ENCODE measurements at places on chromosomes 11 and 22. TPM values are rescaled to one million over a fixed set of nuclear protein-coding genes. Genes with fewer than 3 reads are reported as not detected.

- no peak for DNase-seq
- H3K27ac ChIP-seq: no peak overlapping the region
- H3K4me1 ChIP-seq: peaks cover 23% of the 10 kb centered on the region
- peaks cover 3% of the 10 kb centered on the region for H3K27me3 ChIP-seq
- no peak overlapping the region for H3K4me3 ChIP-seq
- H3K36me3 ChIP-seq: no peaks in the 10 kb centered on the region
Measured at GRCh38 chr11:2508793-2509192, 64.0 kb downstream of the KCNQ1 start.

- H3K27me3 ChIP-seq: no peaks in the 10 kb centered on the region
- no peak overlapping the region for H3K4me3 ChIP-seq
- no peaks in the 10 kb centered on the region for H3K36me3 ChIP-seq
- DNase-seq: no peak
- H3K27ac ChIP-seq: no peak overlapping the region
- H3K4me1 ChIP-seq: no peaks in the 10 kb centered on the region
Measured at GRCh38 chr22:27603111-27603799, 198.3 kb downstream of the MN1 start.

GRCh38 chr11:134346101-134346975, 14.6 kb downstream of the GLB1L2 start:
- H3K27ac ChIP-seq: no peak overlapping the region
- peaks cover 2% of the 10 kb centered on the region for H3K27me3 ChIP-seq
- peaks cover 11% of the 10 kb centered on the region for H3K4me1 ChIP-seq
- no peaks in the 10 kb centered on the region for H3K36me3 ChIP-seq

The SIRT3 gene
- 13.1 TPM for total RNA-seq

GRCh38 chr11:36456156-36456555, 53.9 kb downstream of the TRAF6 start:
- H3K4me1 ChIP-seq: peaks cover 42% of the 10 kb centered on the region
- H3K36me3 ChIP-seq: no peaks in the 10 kb centered on the region
- DNase-seq: no peak
- H3K27me3 ChIP-seq: no peaks in the 10 kb centered on the region
- H3K4me3 ChIP-seq: no peak overlapping the region

The ENTHD1 gene
- total RNA-seq: not detected

DNA sequence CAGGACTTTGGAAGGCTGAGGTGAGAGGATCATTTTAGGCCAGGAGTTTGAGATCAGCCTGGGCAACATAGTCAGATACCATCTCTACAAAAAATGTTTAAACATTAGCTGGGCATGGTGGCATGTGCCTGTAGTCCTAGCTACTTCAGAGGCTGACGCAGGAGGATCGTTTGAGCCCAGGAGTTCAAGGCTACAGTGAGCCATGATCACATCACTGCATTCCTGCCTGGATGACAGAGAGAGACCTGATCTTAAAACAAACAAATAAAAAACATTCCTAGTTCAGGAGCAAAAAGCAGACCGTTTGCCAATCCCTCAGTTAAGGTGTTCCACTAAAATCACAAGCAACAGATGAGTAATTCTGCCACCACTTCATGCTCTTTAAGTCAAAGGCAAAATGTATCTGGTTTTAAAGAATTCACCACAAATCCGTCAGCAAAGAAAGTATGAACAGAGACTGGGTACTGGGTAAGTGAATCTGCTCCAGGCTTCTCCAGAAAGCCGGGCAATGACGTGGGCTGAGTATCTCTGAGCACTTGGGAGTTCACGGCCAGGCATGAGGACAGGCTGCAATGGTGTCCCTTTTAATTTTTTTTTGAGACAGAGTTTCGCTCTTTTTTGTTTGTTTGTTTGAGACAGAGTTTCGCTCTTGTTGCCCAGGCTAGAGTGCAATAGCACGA, 19.5 kb downstream of the CLTCL1 start:
- H3K27ac ChIP-seq: no peak overlapping the region
- peaks cover 14% of the 10 kb centered on the region for H3K27me3 ChIP-seq
- H3K36me3 ChIP-seq: no peaks in the 10 kb centered on the region

GRCh38 chr22:49963647-49964026, 3.1 kb downstream of the PIM3 start:
- H3K27ac ChIP-seq: peak overlapping the region; percentile 52
- peak overlapping the region; percentile 63 for H3K4me3 ChIP-seq
- H3K27me3 ChIP-seq: no peaks in the 10 kb centered on the region
- DNase-seq: peak; percentile 25

GRCh38 chr22:31491218-31491962, 1.7 kb upstream of the EIF4ENIF1 start:
- peaks cover 19% of the 10 kb centered on the region for H3K36me3 ChIP-seq
- peaks cover 41% of the 10 kb centered on the region for H3K4me1 ChIP-seq
- no peaks in the 10 kb centered on the region for H3K27me3 ChIP-seq
- no peak for DNase-seq
- peak overlapping the region; percentile 99 for H3K27ac ChIP-seq

GRCh38 chr22:49693416-49693815, 134.3 kb downstream of the BRD1 start:
- no peak overlapping the region for H3K4me3 ChIP-seq
- peaks cover 2% of the 10 kb centered on the region for H3K27me3 ChIP-seq
- no peak overlapping the region for H3K27ac ChIP-seq
- DNase-seq: no peak
- H3K4me1 ChIP-seq: no peaks in the 10 kb centered on the region

The CFAP300 gene
- total RNA-seq: not detected

GRCh38 chr11:3959015-3959902, 103.8 kb downstream of the STIM1 start:
- no peaks in the 10 kb centered on the region for H3K27me3 ChIP-seq
- no peak overlapping the region for H3K27ac ChIP-seq
- H3K36me3 ChIP-seq: peaks cover 31% of the 10 kb centered on the region
- H3K4me3 ChIP-seq: no peak overlapping the region
- no peak for DNase-seq

The SCGB2A2 gene
- not detected for total RNA-seq

DNA sequence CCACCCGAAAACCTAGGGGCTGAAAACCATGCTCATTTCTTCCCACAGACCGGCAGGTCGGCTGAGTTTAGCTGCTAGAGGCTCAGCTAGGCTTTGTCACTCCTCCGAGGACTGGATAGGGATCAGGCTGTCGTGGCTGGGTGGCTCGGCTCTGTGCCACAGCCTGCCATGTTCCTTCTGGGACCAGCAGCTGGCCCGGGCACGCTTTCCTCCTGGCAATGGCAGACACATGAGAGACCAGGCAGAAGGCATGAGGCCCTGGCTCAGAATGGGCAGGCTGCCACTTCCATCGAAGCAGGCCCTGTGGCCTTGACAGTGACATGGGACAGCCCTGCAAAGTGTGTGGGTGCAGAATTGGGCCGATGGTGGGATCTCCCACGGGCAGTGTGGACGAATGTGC, 20.9 kb downstream of the PARVG start:
- no peak overlapping the region for H3K27ac ChIP-seq
- H3K4me3 ChIP-seq: no peak overlapping the region
- H3K36me3 ChIP-seq: peaks cover 60% of the 10 kb centered on the region
- no peaks in the 10 kb centered on the region for H3K27me3 ChIP-seq
- DNase-seq: no peak

DNA sequence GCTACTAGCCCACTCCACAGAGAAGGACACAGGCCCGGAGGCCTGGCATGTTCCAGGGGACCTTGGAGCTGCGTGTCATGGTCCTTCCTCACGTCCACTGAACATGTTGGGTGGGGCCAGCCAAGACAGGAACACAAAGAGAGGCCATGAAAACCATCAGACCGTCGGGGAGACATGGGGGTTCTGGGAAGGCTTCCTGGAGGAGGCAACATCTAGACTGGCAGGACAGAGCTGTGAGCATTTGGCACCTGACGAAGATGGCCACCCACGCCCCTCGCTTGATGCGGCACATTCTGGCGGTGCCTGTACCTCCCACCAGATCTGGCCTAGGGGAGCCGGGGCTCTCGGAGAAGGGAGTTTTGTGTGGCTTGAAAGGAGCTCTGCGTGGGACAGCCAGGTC, 24.7 kb upstream of the ARHGAP8 start:
- no peaks in the 10 kb centered on the region for H3K27me3 ChIP-seq
- H3K36me3 ChIP-seq: peaks cover 10% of the 10 kb centered on the region
- peaks cover 25% of the 10 kb centered on the region for H3K4me1 ChIP-seq

The SIPA1 gene
- 274 TPM for total RNA-seq

DNA sequence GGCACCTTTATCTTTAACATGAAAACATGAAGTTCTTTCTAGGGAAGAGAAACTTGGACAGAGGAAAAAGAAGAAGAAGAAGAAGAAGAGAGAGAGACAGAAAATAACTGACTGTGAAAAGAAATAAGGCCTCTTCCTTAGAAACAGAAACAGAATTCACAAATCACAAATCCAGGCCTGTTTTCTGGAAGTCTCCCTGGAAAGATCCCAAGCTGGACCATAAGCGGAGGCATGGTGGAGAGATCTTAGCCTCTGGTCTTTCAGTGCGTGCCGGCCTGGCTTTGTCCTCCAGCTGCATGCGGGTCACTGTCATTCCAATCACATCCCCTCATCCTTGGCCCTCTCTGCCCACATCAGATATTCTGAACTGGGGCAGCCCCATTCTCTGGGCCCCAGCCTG, 6.9 kb downstream of the FXYD6 start:
- H3K27me3 ChIP-seq: peaks cover 25% of the 10 kb centered on the region
- H3K4me3 ChIP-seq: no peak overlapping the region
- H3K36me3 ChIP-seq: no peaks in the 10 kb centered on the region
